ENCODE measurements at places on chromosomes 3 and 15.

- DNase-seq: no peak
These were observed at the start of gene SH2D7 for GRCh38 chr15:78092261-78093041. Gene SH2D7 (plus strand): TSS chr15:78092561. CDS start chr15:78092585, 24 bp downstream.

DNA sequence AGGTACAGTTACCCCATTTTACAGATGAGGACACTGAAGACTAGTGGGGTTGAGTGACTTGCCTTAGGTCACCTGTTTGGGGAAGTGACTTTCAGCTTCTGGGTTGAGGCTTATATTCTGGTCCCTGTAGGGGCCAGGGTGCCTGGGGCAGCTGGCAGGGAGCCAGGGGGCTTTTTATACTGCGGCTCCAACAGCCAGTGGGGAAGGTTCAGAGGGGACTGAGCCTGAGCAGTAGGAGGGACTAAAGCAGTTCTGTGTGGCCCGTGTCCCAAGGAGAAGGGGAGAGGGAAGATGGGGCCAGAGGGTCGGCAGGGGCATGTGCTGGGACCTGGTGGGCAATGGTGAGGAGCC, 37.7 kb downstream of the SLC6A6 start:
- DNase-seq: no peak

DNA sequence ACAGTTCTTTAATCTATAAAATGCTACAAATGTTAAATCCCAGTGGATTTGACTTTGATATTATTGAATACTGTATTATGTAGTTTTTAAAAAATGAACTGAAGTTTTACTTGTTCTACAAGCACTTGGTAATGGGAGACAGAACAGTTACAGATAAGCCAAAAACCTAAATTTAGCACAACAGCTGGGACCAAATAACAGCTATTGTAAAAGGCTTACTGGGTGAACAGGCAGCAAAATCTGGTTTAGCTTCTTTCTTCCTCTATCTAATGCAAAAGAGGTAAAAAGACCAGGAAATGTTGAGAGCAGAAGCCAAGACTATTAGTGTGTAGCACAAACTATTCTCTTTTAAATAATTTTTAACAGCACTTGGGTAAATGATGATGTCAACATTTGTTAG, 1.6 kb upstream of the ATOSA start:
- no peak for DNase-seq

DNA sequence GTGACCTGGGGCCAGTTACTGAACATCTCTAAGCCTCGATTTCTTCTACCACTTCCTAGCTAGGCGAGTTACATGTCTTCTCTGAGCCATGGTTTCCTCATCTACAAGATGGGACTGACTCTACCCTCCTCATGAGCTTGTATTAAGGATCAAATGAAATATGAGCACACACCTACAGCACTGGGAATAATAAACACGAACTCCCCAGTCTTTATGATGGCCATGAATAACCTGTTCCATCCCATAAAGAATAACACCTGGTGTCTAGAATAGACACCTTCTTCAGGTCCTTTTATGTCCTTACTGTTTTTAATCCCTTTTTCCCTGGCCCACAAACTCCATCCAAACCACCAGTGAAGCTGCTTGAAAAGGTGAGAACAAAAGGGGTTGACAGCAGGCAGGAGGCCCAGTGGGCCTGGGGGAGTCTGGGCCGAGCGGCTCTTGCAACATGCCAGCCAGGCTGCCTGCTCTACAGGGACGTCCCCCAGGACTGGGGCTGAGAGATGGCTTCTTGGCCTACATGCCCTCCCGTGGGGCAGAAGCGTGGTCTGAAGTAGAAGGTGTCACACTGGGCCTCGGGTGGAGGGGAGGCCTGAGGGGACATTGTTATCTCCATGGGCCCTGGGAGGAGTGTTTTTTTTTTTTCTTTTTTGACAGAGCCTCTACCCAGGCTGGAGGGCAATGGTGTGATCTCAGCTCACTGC, 178.2 kb downstream of the RAB11A start:
- no peak for DNase-seq

DNA sequence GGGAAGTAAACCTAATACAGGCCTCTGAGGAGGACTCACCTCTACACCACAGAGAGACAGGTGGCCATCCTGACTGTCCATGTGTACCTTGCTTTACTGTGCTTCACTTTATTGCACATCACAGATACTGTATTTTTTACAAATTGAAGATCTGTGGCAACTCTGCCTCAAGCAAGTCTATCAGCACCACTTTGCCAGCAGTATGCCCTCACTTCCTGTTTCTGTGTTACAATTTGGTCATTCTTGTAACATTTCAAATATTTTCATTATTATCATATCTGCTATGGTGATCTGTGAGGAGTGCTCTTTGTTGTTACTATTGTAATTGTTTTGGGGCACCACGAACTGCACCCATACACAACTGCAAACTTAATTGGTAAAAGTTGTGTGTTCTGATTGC, 78.0 kb downstream of the BBX start:
- DNase-seq: no peak

- DNase-seq: no peak
These were observed 21.6 kb downstream of the SEC61A1 start for GRCh38 chr3:128073807-128074206.

- DNase-seq: no peak
These were observed 43.4 kb downstream of the HLTF start for GRCh38 chr3:149042789-149043386.

DNA sequence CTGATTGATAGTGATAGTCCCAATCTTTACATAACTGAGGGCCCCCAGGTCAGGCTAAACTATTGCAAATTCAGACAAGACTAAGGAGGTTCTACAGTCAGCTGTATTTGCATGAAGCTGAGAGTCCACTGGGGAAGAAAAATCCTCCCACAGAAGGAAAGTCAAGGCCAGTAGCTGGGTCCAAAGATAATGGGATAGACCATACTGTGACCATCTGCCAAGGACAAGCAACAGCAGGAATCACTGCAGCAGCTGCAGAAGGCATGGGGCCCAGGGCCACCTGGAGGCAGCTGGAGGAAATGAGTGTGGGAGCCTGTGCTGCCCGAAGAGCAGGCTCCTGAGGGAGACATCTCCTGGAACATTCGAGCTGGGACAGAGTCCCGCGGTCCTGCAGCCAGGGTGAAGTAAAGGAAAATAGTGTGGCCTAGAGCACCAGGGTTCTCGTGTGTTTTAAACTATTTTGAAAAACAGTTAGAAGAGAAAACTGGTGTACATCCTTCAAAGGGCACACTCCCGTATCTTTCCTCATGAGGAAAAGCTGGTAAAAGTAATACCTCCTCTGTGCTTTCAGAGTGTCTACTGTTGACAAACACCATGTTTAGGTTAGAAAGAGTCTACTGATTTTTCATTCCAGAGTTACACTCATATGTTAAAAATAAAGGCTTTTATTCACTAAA, 13.2 kb upstream of the TMEM212 start:
- DNase-seq: peak; percentile 32

GRCh38 chr3:137988982-137989381, 21.0 kb upstream of the CLDN18 start:
- DNase-seq: no peak

DNA sequence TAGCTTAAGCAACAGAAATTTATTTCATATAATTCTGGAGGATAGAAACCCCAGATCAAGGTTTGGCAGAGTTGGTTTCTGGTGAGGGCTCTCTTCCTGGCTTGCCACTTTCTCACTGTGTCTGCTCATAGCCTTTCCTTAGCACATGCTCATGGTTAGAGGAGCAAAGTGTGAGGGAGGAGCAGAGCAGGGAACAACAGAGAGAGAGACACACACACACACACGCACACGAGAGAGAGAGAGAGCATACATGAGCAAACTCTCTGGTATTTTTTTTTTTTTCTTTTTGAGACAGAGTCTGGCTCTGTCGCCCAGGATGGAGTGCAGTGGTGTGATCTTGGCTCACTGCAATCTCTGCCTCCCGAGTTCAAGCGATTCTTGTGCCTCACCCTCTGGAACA, 36.8 kb upstream of the ZDHHC23 start:
- no peak for DNase-seq

DNA sequence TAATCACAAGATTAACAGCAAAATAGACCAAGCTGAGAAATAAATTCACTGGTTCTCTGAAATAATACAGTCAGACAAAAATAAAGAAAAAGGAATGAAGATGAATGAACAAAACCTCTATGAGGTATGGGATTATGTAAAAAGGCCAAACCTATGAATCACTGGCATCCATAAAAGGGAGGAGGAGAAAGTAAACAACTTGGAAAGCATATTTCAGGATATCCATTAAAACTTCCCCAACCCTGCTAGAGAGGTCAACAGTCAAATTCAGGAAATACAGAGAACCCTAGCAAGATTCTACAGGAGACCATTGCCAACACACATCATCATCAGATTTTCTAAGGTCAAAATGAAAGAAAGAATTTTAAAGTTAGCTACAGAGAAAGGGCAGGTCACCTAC, 649.7 kb upstream of the CBLB start:
- DNase-seq: no peak

- DNase-seq: no peak
These were observed 14.6 kb upstream of the MECOM start for GRCh38 chr3:169678122-169678521.

DNA sequence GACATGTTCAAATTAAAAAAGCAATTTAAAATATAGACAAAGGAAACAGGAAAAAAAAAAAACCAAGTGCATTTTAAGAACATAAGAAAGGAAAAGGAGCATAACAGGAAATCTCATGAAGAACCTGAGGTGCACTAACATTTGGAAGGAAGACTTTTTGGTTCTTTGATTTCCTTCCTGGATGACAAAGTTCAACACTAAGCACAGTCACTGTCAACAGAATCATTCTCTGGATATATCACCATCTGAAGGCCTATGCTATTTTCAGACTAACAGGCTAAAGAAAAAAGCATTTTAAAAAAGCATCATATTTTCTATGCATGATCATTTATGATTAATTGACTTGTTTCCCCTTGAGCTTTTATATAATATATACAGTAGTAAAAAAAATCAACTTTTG, 349.6 kb downstream of the PLCL2 start:
- no peak for DNase-seq

DNA sequence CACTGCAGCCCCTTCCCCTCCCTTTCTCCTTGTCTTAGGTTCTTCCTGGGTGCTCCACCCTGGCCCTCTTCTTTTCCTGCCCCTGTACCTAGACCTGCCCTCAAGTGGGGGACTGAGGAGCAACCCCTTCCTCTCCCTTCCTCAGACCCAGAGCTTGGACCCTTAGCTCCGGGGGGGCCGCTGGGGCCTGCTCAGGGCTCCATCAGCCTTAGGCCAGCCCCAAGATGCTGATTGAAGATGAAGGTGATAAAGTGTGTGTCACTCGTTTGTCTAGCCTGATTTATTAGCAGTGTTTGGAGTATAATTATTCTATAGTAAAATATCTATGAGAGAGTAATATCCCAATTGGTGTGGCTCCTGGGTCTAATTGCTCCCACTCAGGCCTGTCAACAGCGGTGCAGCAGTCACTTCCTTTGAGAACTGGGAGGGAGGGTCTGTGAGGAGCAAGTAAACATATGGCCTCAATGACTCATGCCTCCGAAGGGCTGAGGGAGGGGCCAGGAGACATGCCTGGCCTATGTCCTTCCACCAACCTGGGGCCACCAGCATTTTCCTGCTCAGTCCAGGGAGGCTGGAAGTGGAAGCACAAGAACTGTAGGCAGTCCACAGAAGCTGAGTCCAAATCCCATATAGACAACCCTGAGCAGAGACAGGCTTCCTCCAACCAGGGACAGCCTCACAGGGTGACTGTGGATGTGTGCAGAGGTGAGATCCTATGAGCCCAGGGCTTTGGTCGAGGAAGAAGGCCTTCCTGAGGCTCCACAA, 123.2 kb downstream of the DNAJB8 start:
- no peak for DNase-seq

DNA sequence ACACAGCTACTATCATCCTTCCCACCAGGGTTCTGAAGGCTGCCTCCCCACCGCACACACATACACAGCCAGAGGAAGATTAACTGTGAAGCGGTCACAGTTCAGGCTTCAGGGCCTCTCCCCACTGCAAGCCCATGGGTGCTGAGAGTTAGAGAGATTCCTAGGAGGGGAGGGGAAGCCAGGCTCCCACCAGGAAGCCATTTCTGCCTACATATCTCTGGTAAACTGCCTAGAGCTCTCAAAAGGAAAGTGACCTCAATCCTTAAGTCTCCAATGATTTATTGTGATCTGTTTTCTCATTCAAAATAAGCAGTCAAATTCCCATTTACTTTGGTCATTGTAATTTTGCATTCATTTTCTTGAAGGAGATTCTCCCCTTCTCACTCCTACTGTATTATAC, 141.0 kb upstream of the BNIP2 start:
- DNase-seq: no peak

GRCh38 chr3:30768703-30769550, 125.5 kb downstream of the GADL1 start:
- peak; percentile 2 for DNase-seq

- no peak for DNase-seq
These were observed 8.3 kb upstream of the VILL start for GRCh38 chr3:37982331-37982730.

DNA sequence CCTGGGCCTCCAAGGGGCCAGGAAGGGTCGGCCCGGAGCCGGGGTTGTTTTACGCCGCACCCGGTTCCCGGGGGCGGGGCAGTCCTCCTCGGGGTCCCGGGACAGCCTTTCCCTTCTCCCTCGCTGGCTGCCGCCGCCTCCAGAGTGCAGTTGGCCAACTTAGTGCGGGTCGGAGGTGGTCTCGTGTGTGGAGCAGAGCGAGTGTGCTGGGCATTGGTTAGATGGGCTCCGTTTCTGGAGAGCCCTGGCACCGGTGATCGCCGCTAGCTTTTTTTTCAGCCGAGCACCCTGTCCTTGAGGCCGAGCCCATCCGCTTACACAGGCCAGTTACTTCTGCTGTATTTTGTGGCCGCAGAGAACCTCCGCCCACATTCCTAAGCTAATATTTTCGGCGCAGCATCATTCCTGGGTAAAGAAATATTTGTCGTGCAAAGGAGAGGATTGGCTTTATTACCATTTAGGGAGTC, 585 bp downstream of the KIF23 start:
- DNase-seq: no peak
